ENCODE measurements at places on chromosomes 7 and 10. TPM values are rescaled to one million over a fixed set of nuclear protein-coding genes. Genes with fewer than 3 reads are reported as not detected.

Gene DNAH11
- total RNA-seq, result 0.20 TPM

Gene FOXK1
- 12.7 TPM for total RNA-seq

Gene BAMBI
- 10.5 TPM for total RNA-seq

Gene PGAM2
- not detected for total RNA-seq

Gene STAMBPL1
- total RNA-seq, result 30.6 TPM

Gene FAM237B
- not detected for total RNA-seq

Gene ARHGEF5
- total RNA-seq, result 2.5 TPM

Gene CRPPA
- total RNA-seq, result 0.60 TPM

Gene CYP3A4
- total RNA-seq, result not detected

Gene TCAF1
- 13.1 TPM for total RNA-seq

Gene PLPP4
- 0.16 TPM for total RNA-seq

Data from A549 treated with Mapracorat at 1 μM for 4 hours (cell line).